RPMI7951 (cell line): ENCODE measurements at places on chromosomes 16 and 17.

- peak; percentile 19 for DNase-seq
Measured at GRCh38 chr17:56592487-56593085, 913 bp upstream of the NOG start.

DNA sequence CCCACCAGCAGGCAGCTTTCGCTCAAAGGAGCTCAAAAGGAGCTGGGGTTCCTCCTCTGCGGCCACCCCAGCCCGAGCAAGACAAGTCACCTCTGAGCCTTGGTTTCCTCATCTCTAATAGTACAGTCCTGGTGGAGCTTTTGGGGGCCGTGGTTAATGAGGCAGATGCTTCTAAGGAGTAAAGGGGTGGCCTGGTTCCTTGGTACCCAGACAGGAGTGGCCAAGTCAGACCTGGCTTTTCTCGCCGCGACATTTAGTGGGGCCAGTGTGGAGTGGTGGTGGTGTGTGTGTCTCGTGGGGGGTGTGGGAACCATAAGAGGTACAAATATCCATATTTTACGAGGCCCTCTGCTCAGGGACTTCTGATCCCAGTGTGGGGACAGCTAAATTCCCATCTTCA lies 6.7 kb downstream of the FOXF1 start:
- DNase-seq, result no peak

DNA sequence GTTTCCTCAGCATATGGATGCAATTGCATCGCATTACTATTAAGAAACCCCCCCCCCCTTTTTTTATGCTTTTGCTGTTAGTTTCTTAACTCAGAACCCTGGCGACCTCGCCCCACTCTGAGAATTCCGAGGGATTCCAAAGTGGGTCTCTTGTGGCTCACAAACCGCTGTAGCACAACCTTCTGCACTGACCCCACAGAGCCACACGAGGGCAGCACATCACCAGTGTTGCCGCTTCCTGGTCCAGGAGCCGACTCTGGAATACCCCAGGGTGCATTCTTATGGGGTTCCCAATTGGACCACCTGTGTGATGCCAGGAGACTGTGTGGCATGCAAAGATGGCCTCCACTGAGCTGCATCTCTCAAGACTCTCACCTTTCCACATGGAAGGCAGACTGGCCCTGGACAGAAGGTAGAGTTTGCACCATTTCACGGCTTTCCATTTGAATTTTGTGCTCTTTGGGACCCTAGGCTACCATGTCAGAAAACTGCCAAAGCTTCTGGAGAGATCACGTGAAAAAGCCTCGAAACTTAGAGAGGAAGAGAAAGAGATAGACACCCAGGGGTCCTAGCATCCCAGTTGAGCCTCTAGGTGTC lies 432.7 kb upstream of the ASIC2 start:
- DNase-seq, result peak; percentile 16

DNA sequence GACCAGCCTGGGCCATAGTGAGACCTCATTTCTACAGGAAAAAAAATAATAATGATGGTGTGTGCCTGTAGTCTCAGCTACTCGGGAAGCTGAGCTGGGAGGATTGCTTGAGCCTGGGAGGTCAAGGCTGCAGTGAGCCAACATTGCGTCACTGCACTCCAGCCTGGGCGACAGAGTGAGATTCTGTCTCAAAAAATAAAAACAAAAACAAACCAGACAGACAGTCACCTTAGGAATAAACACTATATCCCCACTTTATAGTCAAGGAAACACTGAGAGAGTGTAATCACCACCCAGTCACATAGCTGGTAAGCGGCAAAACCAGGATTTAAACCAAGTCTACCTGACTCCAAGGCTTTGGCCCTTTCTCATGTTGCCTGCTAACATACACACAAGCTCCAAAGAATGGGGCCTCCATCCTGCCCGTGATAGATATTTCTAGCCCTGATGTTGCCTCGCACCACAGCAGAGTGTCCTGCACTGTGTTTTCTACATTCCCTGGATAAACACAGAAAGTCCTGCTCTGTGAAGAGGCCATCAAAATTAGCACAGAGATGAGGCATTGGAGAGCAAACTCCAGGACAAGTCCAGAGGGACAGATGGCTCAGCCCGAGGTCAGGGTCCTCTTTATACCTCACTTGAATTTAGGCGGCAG lies 66.1 kb upstream of the SMURF2 start:
- DNase-seq, result no peak

- no peak for DNase-seq
Measured at GRCh38 chr16:84999857-85000480, 11.4 kb downstream of the ZDHHC7 start.

DNA sequence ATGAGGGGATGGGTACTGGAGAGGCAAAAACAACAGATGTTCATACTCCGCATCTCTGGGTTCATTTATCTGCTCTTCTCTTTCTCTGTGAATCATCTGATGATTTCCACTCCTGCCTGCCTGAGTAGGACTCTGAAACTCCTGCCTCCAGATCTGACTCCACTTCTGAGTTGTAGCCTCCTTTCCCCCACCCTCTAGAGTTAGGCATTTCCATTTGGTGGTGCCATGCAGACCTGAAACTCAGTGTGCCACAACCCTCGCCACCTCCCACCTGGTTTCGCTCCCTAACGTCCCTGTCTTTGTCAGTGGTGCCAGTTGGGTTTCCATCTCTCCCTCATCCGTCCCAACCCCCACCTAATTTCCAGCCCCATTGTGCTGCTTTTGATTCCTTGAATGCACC lies 126.2 kb downstream of the PRKCB start:
- no peak for DNase-seq

GRCh38 chr17:47995241-47995935 lies 24.5 kb downstream of the CDK5RAP3 start:
- no peak for DNase-seq

DNA sequence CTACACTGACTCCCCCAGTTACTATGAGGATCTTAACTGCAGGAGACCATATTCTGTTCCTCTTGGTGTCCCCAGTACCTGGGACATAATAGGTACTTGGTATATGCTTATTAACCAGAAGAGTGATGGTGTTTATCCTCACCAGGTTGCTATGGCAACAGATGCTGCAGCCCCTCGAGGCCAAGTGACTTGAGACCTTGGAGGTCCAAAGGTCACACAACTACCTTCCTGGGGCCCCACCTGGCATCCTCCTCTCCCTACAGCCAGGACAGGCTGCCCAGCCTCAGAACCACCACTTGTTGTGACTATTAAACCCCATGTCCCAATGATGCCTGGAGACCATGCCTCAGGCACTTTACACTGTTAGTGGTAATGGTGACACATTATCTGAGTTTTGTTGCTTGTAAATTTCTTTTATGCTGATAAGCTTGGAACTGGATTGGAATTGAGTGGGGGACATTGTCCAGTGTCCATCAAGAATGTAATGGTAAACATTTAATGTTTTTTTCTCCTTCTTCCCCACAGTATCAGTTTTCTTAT lies 189.4 kb downstream of the CCDC182 start:
- no peak for DNase-seq
